Left ventricle myocardium superior (tissue), 1 donor: ENCODE measurements at places on chromosomes 7 and 10.

GRCh38 chr7:16652888-16653287 lies 6.9 kb downstream of the BZW2 start:
- no peak for DNase-seq

GRCh38 chr7:32532716-32533115 lies 37.4 kb downstream of the AVL9 start:
- no peak for DNase-seq

- no peak for DNase-seq
Observed at GRCh38 chr7:90465816-90466215, 3.6 kb upstream of the PTTG1IP2 start.

- no peak for DNase-seq
Observed at GRCh38 chr7:55526329-55526728, 46.0 kb downstream of the VOPP1 start.

- DNase-seq = no peak
Observed at GRCh38 chr7:25726170-25726780, 425.7 kb upstream of the NFE2L3 start.
